ENCODE measurements at places on chromosomes 5 and 9.
A peak's percentile ranks its signal among the peaks of the same experiment; 100 is the strongest.

- DNase-seq = no peak
These were observed 158.7 kb upstream of the TNC start for GRCh38 chr9:115276621-115277020.

DNA sequence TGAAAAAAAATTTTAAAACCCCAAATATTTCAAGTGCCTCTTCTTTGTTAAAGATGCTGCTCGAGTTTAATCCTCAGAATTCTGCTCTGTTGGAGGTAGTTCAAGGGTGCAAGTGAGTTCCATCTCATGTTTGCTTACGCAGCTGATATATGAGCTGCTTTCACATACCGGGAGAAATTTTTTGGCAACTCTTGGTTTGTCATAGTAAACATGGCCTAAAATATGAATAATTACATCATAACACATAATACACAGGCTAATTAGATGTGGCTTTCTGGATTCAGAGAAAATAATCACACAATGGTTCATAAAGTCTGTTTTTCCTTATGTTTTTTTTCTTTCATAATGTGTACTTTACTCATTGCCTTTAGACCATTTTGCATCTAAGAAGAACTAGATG lies 1134.1 kb downstream of the PTPRD start:
- DNase-seq = no peak

- no peak for DNase-seq
These were observed 18.7 kb upstream of the SPATA31E1 start for GRCh38 chr9:87863882-87864465.

DNA sequence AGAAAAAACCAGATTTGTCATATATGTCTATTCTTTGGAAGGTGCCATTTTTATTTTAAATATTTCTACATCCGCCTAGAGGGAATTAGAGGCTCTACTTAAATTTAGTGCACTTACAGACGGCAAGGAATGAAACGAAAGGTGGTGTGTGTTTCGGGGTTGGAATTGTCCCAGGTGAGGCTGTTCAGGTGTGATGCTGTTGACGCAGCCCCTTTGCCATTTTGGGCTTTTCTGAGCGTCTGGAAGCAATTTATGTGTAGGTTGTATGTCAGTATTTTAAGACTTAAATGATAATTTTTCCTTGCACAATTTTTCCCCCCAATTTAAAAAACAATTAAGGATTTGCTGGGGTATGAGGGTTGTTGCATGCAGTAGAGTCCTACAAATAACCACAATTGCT lies 2.0 kb downstream of the TENT4A start:
- DNase-seq = no peak

DNA sequence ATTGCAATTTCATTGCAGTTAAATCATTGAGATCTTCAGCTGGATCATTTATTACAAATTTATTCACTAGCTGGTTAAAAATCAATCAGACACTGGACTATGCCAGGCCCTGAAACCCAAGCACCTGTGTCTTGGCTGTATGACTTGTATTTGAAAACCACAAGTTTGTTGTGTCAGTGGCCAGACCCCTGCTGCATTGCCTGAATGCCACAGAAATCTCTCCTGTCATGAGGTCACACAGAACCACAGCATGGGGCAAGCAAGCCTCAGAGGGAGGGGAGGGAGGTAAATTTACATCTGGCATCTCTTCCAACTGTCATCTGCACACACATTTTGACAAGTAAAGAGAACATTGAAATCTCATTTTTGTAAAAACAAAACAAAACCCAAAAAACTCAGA lies 90.0 kb downstream of the ARRDC3 start:
- DNase-seq = no peak

- no peak for DNase-seq
These were observed 334.0 kb upstream of the PUM3 start for GRCh38 chr9:3177936-3178335.

DNA sequence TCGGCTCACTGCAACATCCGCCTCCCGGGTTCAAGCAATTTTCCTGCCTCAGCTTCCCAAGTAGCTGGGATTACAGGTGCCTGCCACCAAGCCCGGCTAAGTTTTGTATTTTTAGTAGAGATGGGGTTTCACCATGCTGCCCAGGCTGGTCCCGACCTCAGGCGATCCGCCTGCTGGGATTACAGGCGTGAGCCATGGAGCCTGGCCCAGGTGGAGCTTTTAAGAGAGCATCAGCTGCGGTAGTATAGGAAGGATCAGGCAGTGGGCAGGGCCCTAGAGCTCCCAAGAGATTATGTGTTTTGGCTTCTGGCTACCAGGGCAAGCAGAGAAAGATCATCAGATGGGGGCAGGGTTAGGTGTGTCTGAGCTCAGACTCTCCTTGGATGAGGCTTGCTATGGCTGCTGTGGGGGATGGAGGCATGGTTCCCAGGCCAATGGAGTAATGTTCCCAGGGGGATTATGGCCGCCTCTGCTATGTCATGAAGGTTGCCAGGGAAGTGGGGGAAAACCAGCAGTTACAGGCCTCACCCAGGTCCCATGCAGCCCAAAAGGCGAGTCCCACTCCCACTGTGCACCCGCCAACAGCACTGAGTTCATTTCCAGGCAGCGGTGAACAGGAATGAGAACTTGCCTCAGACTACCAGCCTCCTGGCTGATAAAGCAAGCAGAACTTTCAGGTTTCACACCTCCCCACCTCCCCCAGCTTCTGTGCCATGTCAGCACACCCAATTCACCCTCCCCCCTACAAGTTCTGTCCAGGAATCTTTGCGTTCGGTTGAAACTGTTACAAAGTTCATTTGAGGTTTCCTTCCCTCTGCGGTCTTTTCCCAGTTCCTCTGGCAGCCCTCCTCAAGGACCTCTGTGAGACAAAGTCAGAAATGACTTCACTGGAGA lies 507.6 kb downstream of the SPATA31D1 start:
- no peak for DNase-seq

DNA sequence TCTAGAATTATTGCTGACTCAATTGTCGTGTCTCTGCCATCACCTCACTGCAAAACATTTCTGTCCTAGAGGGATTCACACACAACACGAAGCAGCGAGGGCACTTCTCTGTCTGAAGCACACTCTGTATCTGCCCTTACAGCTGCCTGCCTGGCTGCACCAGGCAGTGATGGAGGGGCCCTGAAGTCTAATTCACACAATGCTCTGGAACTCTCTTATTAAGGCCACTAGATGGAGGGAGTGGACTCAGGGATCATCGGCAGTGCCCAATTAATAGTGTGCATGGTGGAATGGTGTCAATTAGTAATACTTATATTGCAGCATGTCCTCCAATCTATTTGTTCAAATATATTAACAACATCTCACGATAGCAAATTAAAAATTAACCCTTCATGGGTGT lies 157.5 kb upstream of the MAP1B start:
- DNase-seq = no peak

DNA sequence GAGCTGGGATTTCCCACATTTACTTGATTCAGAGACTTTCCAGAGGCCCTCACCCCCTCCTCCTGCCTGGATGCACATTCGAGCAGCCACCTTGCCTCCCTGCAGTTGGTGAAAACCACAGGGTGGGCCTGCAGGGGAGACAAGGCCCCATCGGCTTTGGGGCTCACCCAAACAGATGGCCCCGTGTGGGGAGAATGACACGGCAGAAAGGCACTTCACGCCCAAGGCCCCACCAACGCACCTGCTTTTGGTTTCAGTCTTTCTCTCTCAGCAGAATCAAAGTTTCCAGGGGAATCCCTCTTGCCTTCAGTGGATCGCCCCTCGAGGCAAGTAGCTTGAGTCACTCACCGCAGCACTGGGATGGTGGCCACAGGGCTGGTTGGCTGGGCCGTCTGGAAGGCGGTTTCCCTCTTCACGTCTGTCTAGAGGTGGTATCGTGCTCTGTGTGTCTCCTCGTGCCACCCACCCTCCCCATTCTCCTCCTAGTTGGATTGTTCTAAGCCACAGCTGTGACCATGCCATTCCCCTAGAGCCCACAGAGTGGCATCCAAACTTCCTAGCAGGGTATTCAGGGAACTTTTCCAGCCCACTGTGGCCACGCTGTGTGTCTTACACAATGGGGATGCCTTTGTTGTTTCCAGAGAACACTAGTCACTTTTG lies 31.8 kb downstream of the SEC61B start:
- DNase-seq = peak; percentile 21

- no peak for DNase-seq
These were observed 389.1 kb downstream of the GADD45G start for GRCh38 chr9:89993678-89994630.

GRCh38 chr5:119079318-119079921 lies 8.5 kb downstream of the DMXL1 start:
- DNase-seq = no peak

DNA sequence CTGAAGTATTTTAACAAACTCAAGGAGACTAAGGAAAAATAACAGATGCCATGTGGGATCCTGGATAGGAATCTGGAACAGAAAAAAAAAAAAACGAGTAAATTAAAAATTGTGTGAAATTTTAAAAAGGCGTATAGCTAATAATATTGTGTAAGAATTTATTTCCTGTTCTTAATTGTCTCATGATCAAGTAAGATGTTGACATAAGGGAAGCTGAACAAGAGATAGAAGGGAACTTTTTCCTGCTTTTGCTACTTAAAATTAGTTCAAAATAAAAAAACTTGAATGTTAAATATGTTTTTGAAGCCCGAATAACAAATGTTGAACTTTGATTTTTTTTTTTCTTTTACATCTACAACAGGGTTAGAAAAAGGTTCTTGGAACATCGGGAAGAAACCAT lies 10.5 kb downstream of the SNAPC3 start:
- no peak for DNase-seq

- DNase-seq = no peak
These were observed 39.2 kb upstream of the NKD2 start for GRCh38 chr5:969408-969839.

GRCh38 chr9:77944556-77945243 lies 86.9 kb downstream of the GNAQ start:
- no peak for DNase-seq
